ENCODE measurements at places on chromosomes 7 and 10.

DNA sequence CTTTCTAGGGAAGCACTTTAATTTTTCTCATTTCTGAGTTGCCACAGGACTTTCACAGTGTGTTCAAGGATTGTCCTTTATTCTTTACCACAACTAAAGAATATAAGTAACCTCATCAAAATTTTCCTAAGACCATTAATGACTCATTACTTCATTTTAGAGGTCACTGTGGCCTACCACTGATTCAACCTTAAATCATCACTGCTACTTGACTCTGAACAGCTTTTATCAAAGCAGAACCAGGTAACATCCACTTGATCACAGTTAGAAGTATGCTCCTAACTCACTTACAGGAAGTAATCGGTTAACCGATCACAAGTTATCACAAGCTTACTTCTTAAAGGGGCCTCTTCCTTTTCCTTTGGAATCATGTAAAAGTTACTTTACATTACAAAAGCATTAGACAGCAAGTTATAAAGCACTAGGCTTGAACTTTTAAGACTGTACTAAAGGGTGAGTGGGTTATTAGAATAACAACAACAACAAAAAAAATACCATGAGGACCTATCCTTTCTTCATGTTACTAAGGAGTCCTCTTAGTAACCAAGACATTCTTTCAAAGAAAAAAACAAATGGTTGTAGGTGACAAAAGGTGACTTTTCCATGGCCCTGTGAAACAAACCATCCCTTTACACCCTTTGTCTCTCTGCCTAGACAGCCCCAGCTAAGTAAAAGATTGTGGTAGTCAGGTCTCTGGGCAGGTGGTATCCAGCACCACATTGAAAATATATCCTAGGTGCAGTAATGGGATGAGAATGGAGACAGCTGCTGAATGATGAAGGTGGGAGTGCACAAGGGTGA is 40.0 kb upstream of the PDK4 start:
- DNase-seq = no peak

DNA sequence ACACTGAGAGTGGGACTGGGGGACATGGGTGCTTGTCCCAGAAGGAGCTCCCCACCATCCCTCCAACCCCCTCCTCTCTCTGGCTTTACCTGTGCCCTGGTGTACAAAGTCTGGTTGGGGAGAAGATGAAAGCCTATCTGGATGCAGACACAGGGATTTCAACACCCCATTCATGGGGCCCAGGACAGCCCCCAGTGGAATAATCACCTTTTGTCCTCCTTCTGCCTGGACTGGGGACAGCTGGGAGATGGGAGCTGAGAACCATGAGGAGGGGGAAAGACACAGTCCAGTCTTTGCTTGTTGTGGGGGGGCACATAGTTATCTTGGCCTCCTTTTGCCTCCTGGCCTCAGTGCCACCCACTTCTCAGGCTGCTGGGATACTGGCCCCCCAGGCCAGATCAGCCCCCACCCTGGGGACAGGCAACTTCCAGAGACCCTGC is 1.4 kb downstream of the SSC4D start:
- no peak for DNase-seq

GRCh38 chr10:94916423-94916822 is 22.0 kb upstream of the CYP2C9 start:
- DNase-seq = no peak

- DNase-seq = no peak
Measured at GRCh38 chr7:99235925-99236324, 28.0 kb upstream of the KPNA7 start.

Measured in AG10803 (cell line).